ENCODE measurements at places on chromosomes 4 and X.

DNA sequence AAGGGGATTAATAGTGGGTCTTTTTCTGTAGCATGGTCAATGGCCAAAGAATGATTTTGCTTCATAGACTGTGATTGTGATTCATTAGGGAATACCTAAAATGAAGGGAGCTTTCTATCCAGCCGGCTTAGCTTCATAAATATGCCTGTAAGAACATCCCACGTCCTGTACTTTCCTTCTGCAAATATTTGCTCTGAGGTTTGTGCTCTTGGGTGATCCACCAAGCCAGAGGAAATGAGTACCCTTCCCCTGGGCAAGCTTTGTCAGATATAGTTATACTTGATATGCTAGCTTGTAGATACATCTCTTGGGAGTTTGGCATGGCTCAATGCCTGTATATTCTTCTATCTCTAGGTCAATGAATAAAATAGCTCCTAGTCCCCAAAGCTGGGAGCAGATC lies 28.2 kb upstream of the SPARCL1 start:
- DNase-seq, result no peak

- no peak for DNase-seq
These were observed 300.8 kb downstream of the ADGRL3 start for GRCh38 chr4:61500883-61501282.

GRCh38 chrX:35622601-35623000 lies 175.5 kb upstream of the MAGEB16 start:
- no peak for DNase-seq

GRCh38 chr4:41129936-41130440 lies 84.4 kb downstream of the APBB2 start:
- no peak for DNase-seq

GRCh38 chrX:135489542-135489941 lies 30.9 kb upstream of the INTS6L start:
- DNase-seq, result no peak

DNA sequence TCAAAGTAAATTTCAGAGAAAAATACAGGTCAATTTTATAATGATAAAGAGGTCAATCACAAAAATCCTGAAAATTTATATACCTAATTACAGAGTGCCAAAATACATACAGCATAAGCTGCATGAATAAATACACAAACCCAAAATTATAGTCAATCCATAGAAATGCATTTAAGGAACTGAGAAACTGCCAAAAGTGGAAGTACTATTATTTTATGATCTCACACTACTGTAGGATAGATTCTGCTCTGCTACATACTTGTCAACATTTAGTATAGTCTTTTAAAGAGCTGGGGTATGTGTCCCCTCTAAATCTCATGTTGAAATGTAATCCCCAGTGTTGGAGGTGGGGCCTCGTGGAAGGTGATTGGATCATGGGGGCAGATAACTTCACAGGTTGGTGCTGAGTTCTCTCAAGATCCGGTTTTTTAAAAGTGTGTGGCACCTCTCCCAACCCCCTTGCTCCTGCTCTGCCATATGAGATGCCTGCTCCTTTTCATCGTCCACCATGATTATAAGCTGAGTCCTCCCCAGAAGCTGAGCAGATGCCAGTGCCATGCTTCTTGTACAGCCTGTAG lies 31.8 kb downstream of the CHIC2 start:
- DNase-seq, result peak; percentile 17

GRCh38 chrX:40617566-40617965 lies 5.7 kb upstream of the MPC1L start:
- DNase-seq, result no peak

DNA sequence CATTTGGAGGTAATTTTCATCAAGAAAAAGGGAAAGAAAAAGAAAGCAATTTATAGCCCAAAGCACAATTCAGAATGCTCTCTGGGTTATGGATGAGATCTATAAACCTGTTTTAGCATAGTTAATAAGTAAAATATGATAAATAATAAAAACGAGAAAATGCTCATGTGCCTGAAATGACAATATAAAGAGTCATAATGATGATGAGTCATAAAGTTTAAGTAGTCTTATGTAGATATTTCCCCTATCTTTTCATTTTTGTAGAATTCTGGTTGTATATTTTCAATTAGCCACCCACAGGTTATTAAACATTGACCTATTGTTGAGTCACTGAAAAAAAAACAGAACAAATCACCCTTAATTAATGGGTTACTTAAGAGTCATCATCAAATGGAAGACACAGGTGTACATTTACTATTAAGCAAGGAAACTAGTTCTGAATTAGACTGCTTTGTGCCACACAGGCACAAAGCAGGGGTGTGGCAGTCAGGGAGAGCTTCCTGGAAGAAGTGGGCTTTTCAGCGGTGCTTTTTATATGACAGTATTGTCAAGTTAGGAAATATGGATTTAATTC lies 29.3 kb downstream of the BEND4 start:
- no peak for DNase-seq
